ENCODE measurements at places on chromosomes 6 and 20.

DNA sequence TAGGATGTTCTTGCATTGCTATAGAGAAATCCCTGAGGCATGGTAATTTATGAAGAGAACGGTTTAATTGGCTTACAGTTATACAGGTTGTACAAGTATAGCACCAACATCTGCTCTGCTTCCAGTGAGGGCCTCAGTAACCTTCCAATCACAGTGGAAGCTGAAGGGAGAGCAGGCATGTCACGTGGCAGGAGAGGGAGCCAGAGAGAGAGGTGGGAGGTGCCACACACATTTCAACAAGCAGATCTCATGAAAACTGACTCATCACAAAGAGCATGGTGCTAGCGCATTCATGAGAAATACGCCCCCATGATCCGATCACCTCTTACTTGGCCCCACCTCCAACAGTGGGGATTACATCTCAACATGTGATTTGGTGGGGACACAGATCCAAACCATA lies 871.2 kb downstream of the TFAP2A start:
- no peak for DNase-seq

DNA sequence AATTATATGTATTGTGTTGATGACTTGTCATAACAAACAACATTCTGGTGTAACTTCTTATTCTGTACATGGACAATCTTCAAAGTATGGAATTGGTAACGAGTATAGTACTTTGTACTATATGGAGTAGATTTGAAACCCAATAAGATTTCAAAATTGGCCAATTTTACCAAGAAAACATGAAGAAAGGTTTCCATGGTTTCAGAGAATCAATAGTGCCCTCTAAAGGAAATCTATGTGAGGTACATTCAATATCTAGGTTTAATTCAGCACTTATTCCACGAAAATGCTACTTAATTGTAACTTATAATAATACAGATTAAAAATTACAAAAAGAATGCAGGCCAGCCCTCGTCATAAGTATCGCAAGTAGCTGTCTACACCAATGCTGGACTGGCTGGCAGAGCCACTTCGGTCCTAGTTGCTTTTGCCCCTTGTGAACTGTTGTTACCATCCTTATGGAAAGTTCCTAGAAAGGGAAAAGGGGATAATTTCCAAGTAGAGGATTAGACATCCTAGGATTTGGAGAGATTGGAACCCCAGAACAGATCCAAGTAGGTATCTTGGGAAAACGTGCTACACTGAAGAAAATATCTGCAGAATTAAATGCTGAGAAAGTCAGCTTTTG lies 70.9 kb downstream of the LCA5 start:
- DNase-seq = no peak

- no peak for DNase-seq
Observed at GRCh38 chr6:30939473-30939872, 1.3 kb upstream of the MUCL3 start.

GRCh38 chr6:153117986-153118879 lies 12.8 kb downstream of the RGS17 start:
- DNase-seq = no peak

- DNase-seq = no peak
Observed at GRCh38 chr20:3227936-3228749, 10.8 kb downstream of the SLC4A11 start.

DNA sequence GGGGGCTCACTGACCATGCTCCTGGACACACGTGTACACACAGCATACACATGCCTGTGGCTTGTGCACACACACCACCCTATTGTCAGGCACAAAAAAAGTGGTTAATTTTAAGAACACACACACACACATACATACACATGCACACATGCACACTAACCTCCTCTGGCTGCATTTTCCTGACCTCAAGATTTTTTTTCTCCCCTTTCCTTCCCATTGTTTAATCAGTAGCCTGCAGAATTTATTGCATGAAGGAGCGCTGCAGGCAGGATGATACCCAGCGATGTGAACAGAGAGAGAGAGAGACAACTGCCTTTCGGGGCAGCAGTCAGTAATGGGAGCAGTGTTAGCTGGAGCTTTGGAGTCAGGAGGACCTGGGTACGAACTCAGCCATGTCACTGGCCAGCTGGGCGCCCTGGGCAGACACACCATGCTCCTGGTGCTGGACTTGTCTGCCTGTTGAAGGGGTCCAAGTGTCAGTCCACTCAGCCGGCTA lies 990 bp upstream of the TRAF3IP2 start:
- DNase-seq = no peak

GRCh38 chr6:167098825-167099225 lies 24.1 kb upstream of the CCR6 start:
- no peak for DNase-seq

DNA sequence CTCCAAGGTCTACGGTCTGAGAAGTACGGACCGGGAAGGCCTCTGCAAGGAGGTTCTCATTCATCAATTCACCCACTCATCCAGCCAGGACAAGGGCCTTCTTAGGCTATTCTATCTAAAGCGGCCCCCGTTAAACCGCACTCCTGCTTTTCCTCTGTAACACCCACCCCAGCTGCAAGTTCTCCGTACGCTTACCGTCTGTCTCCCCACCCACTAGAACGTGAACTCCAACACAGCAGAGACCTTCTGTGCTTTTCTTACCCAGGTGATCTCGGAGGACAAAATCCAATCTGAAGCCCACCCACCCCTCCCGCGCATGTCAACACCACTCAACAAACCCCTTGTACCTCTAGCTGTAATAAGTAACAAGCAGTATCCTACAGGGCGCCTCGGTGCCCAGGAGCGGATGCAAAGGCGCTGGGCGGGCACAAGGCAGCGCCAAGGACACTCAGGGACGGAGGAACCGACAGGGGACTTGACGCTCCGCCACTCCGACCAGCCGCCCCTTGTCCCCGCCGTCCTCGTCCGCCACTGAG lies 351 bp downstream of the AURKA start:
- no peak for DNase-seq

Data from BE2C (cell line).